ENCODE measurements at places on chromosomes 5 and 9. TPM values are rescaled to one million over a fixed set of nuclear protein-coding genes. Genes with fewer than 3 reads are reported as not detected.
A peak's percentile ranks its signal among the peaks of the same experiment; 100 is the strongest.

PCDHGB3 gene
- total RNA-seq = 17.1 TPM

GFPT2 gene
- total RNA-seq = 21.7 TPM

SOX30 gene
- 47.7 TPM for total RNA-seq

PCDHGA11 gene
- total RNA-seq = 9.1 TPM

KIAA1958 gene
- total RNA-seq = 74.8 TPM

IGFBPL1 gene
- total RNA-seq = 18.4 TPM

ADAMTS12 gene
- total RNA-seq = 7.5 TPM

OR1Q1 gene
- total RNA-seq = not detected

SLC36A2 gene
- 0.47 TPM for total RNA-seq

ERMP1 gene
- total RNA-seq = 25.7 TPM

GRCh38 chr5:169881702-169882303 is 98.5 kb downstream of the INSYN2B start:
- no peak overlapping the region for H3K4me3 ChIP-seq
- H3K27me3 ChIP-seq = no peaks in the 10 kb centered on the region
- H3K4me1 ChIP-seq = no peaks in the 10 kb centered on the region
- DNase-seq = no peak
- H3K27ac ChIP-seq = no peak overlapping the region

DNA sequence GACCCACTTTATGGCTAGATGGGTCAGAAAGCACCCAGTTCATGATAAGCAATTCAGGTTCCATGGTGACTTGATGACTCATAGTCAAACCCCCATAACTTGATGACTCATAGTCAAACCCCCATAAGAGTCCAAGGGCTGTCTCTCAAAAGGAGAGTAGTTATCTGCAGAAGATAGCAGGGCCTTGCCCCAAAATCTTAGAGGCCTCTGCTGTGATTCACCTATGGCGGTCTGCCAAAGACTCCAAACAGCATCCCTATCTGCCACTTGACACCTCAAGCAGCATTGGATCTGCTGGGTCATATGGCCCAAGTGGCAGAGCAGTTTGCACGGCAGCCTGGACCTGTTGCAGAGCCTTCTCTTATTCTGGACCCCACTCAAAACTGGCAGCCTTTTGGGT is 395.2 kb upstream of the KIF2A start:
- no peak overlapping the region for H3K4me3 ChIP-seq
- DNase-seq = no peak
- no peaks in the 10 kb centered on the region for H3K27me3 ChIP-seq
- no peaks in the 10 kb centered on the region for H3K4me1 ChIP-seq
- H3K36me3 ChIP-seq = no peaks in the 10 kb centered on the region
- H3K27ac ChIP-seq = no peak overlapping the region

DNA sequence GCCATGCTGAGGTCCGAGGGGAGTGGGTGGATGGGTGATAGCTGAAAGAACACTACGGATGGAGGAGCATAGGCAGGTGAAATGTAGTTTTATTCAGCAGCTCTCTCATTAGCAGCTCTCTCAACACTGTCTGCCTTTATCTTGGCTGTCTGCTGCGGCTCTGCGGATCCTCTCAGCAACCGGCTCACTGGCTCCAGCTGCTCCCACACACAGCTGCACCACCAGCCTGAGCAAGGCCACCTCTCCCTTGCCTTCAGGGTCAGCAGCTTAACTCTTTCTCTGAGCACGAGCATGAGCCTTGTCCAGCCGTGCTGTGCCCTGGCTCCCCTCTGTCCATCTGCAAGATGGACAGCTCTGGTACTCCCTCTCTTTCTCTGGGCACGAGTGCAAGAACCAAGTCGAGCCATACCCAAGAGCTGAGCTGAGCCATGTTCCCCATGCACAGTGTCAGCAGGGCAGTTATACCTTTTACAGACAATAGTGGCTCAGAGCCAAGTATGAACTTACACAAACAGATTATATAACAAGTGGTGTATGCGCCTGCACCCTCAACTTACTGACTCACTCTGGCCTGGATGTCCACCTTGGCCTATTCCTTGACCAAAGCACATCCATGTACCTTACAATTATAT is 108.5 kb downstream of the MACIR start:
- no peaks in the 10 kb centered on the region for H3K4me1 ChIP-seq
- H3K27me3 ChIP-seq = no peaks in the 10 kb centered on the region
- no peak overlapping the region for H3K27ac ChIP-seq

- H3K27me3 ChIP-seq = no peaks in the 10 kb centered on the region
- H3K27ac ChIP-seq = no peak overlapping the region
- DNase-seq = no peak
- H3K36me3 ChIP-seq = no peaks in the 10 kb centered on the region
- H3K4me3 ChIP-seq = no peak overlapping the region
- H3K4me1 ChIP-seq = peaks cover 31% of the 10 kb centered on the region
Measured at GRCh38 chr5:68266457-68266856, 50.9 kb downstream of the PIK3R1 start.

DNA sequence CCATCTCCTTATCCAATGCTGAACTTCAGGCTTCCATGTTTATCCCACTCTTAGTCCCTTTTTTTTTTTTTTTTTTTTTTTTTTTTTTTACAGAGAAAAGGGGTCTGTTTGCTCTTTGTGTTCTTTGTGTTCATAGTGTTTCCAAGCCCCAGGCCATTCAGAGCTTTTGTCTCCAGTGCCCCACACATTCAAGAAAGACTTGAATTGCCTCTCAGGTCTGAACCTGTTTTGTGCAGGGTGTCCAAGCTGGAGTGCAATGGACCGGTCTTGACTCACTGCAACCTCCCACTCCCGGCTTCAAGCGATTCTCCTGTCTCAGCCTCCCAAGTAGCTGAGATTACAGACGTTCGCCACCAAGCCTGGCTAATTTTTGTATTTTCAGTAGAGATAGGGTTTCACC is 191.2 kb downstream of the PALM2AKAP2 start:
- H3K4me1 ChIP-seq = no peaks in the 10 kb centered on the region
- no peak overlapping the region for H3K4me3 ChIP-seq
- no peak overlapping the region for H3K27ac ChIP-seq
- no peaks in the 10 kb centered on the region for H3K27me3 ChIP-seq

DNA sequence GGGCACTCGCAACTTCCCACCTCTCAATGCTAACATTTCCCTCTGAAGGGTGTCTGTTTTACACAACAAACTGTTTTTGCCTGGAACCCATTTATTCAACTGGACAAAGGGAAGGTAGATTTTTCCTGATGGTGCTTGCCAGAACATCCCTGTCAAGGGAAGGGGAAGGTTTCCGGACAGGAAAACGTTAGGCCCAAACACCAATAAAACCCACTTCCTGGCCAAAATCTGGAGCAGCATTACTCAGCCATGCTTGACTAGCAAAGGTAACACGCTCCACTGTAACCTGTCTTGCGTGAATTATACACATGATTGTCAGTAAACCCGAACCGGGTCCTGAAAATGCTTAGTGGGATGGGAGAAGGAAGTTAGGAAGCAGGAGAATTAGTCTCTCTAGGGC is 90.2 kb downstream of the SAXO1 start:
- H3K4me1 ChIP-seq = no peaks in the 10 kb centered on the region
- H3K27me3 ChIP-seq = no peaks in the 10 kb centered on the region
- H3K27ac ChIP-seq = no peak overlapping the region
- no peak overlapping the region for H3K4me3 ChIP-seq
- no peak for DNase-seq
- H3K36me3 ChIP-seq = no peaks in the 10 kb centered on the region

GRCh38 chr5:95069948-95070347 is 214.9 kb downstream of the MCTP1 start:
- no peaks in the 10 kb centered on the region for H3K27me3 ChIP-seq
- no peak for DNase-seq
- H3K27ac ChIP-seq = no peak overlapping the region
- no peaks in the 10 kb centered on the region for H3K36me3 ChIP-seq
- no peak overlapping the region for H3K4me3 ChIP-seq
- no peaks in the 10 kb centered on the region for H3K4me1 ChIP-seq

DNA sequence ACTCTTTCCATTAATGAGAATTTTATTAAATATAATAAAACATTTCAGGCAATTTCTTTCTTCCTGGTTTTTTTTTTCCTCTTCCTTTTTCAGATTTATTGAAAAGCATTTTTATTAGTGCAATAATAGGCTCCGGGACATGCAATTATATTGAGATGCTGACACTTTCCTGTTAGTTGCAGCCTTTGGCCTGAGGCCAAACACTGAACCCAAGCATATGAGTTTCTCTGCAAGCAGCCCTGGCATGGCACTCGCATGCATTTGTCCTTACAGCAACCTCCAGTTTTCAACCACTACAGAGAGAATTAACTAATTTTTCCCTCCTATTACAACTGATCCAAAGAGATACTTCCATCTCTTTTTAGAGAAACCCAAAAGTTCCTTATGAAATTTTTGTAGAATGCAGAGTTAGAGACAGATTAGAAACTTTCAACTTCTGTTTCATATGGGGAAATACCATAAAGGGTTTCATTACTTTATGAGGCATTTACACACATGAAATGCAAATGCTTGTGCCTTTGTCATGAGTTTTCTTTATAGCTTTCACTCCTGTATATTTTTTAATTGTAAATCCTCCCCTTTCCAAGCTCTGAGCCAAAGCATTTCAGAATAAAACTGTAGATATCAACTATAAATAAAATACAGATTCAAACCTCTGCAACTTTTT is 183.0 kb downstream of the CETN3 start:
- H3K27ac ChIP-seq = no peak overlapping the region
- no peaks in the 10 kb centered on the region for H3K4me1 ChIP-seq
- no peak for DNase-seq
- no peaks in the 10 kb centered on the region for H3K27me3 ChIP-seq

- DNase-seq = no peak
- no peaks in the 10 kb centered on the region for H3K27me3 ChIP-seq
- no peaks in the 10 kb centered on the region for H3K36me3 ChIP-seq
- H3K4me3 ChIP-seq = no peak overlapping the region
- H3K27ac ChIP-seq = no peak overlapping the region
Measured at GRCh38 chr5:109335114-109335513, 74.7 kb downstream of the PJA2 start.

- no peaks in the 10 kb centered on the region for H3K27me3 ChIP-seq
- H3K36me3 ChIP-seq = no peaks in the 10 kb centered on the region
- no peak overlapping the region for H3K27ac ChIP-seq
- no peak for DNase-seq
- H3K4me1 ChIP-seq = no peaks in the 10 kb centered on the region
- no peak overlapping the region for H3K4me3 ChIP-seq
Measured at GRCh38 chr5:10573487-10574145, 9.7 kb downstream of the ANKRD33B start.

DNA sequence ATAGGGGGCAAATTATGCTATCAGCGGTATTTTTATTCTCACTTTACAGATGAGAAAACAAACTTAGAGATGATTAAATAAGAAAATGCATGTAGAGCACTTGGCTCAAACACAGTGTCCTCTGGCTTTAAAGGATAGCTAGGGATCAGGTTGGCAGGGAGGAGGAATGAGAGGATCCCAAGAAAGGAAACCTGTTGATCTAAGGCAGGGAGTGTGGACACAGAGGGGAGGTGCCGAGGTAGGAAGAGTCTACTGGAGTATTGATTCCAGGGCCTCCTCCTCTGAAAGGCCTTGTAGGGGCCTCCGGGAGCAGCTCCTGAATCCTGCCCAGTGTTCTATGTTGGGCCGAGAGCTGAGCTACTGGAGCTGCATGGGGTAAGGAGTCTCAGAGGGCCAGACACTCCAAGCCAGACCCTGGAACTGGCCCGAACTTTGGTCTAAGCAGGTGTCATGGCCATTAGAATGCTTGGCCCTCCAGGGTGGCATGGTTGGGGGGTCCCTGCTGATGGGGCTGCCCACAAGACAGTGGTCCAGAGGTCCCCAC is 30.4 kb upstream of the TCF7 start:
- H3K4me3 ChIP-seq = no peak overlapping the region
- no peaks in the 10 kb centered on the region for H3K36me3 ChIP-seq
- no peak for DNase-seq

- H3K27ac ChIP-seq = no peak overlapping the region
- H3K27me3 ChIP-seq = no peaks in the 10 kb centered on the region
- no peaks in the 10 kb centered on the region for H3K4me1 ChIP-seq
- DNase-seq = no peak
Measured at GRCh38 chr5:29037716-29038115, 1999.3 kb upstream of the CDH9 start.

GRCh38 chr9:22307013-22307711 is 139.5 kb upstream of the DMRTA1 start:
- no peak overlapping the region for H3K4me3 ChIP-seq
- no peaks in the 10 kb centered on the region for H3K27me3 ChIP-seq
- peak; percentile 45 for DNase-seq
- H3K36me3 ChIP-seq = no peaks in the 10 kb centered on the region
- H3K4me1 ChIP-seq = no peaks in the 10 kb centered on the region

- H3K27ac ChIP-seq = no peak overlapping the region
- H3K4me3 ChIP-seq = no peak overlapping the region
- no peaks in the 10 kb centered on the region for H3K27me3 ChIP-seq
- DNase-seq = no peak
- no peaks in the 10 kb centered on the region for H3K36me3 ChIP-seq
Measured at GRCh38 chr5:162202285-162202880, 134.8 kb downstream of the GABRG2 start.

- H3K4me3 ChIP-seq = peak overlapping the region; percentile 96
- H3K4me1 ChIP-seq = peaks cover 26% of the 10 kb centered on the region
- H3K36me3 ChIP-seq = no peaks in the 10 kb centered on the region
- peak overlapping the region; percentile 96 for H3K27ac ChIP-seq
Measured at GRCh38 chr9:111896942-111897600, 457 bp downstream of the UGCG start.

DNA sequence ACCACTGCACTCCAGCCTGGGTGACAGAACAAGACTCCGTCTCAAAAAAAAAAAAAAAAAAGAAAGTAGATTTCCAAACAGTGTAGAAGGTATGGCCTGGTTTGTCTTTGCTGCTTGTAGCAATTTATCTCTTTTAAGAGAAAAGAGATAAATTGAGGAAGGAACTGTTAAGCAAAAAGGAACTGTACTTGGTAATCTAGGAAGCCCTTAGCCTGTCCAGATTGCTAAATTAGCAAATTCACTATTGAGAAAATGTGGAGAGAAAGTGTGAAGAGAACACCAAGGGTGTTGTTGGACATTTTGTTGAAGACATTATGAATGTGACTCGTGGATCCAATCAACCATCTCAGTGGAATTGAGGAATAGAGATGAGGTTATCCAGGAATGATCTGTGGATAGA is 13.0 kb upstream of the SUSD3 start:
- no peaks in the 10 kb centered on the region for H3K4me1 ChIP-seq
- H3K4me3 ChIP-seq = no peak overlapping the region
- H3K36me3 ChIP-seq = no peaks in the 10 kb centered on the region
- DNase-seq = no peak

GRCh38 chr5:151223447-151224264 is at the start of gene CCDC69:
Gene CCDC69, minus strand, starts transcription at chr5:151224092. Its CDS starts 122 bp downstream, at chr5:151223970.
- no peaks in the 10 kb centered on the region for H3K27me3 ChIP-seq
- DNase-seq = peak; percentile 91
- peak within 1 kb of the TSS; percentile 71 for H3K27ac ChIP-seq
- H3K36me3 ChIP-seq = no peaks in the 10 kb centered on the region

DNA sequence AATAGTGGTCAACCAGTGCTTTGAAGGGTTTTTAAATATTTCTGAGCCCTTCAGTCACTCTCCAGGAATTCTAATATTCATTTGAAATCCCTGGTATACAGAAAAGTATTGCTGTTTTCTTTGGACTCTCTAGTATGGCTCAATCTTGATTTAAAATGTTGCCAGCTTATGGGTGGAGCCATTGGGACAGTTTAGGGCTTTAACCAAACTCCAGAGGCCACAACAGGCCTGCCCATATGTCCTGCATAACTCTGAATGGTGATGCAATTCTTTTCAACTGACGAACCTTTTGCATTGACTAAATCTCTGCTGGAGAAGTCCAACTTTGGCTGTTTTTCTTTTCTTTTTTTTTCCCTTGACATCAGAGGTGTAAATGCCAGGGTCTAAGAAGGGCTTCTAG is 10.3 kb upstream of the ANKHD1 start:
- DNase-seq = no peak
- H3K27me3 ChIP-seq = no peaks in the 10 kb centered on the region
- no peaks in the 10 kb centered on the region for H3K36me3 ChIP-seq
- H3K4me1 ChIP-seq = no peaks in the 10 kb centered on the region
- no peak overlapping the region for H3K27ac ChIP-seq

All from testis (tissue), 5 donors.